T47D (cell line): ENCODE measurements at places on chromosomes 5 and 9.

- no peak for DNase-seq
Observed at GRCh38 chr9:132582786-132583583, 579 bp downstream of the BARHL1 start.

- no peak for DNase-seq
Observed at GRCh38 chr5:57776035-57776434, 293.4 kb upstream of the ACTBL2 start.

- DNase-seq = no peak
Observed at GRCh38 chr9:126379661-126380360, 53.2 kb downstream of the MVB12B start.

DNA sequence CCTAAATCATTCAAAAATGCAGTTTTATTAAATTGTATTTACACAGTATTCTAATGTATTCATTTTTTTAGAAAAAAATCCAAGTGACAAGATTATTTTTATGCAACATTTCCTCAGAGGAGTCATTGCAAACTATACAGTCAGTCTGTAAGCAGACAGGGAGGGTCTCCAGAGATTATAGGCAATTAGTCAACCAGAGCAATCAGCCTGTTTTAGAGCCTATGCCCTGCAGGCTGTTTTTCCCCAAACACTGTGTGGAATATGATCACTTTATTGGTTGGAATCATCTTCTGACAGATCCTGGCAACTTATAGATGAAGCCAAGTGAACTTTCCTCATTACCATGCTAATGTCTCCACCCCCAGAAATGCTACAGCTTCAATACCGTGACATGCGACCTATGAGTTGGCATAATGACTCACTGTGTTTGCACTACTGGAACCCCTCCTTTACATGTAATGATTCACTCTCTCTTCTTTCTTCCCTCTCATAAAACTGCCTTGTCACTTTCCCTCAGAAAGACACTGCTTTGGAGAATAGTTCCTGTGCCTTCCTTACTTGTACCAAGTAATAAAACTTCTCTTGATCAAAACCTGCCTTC, 577.7 kb upstream of the FTMT start:
- DNase-seq = no peak

DNA sequence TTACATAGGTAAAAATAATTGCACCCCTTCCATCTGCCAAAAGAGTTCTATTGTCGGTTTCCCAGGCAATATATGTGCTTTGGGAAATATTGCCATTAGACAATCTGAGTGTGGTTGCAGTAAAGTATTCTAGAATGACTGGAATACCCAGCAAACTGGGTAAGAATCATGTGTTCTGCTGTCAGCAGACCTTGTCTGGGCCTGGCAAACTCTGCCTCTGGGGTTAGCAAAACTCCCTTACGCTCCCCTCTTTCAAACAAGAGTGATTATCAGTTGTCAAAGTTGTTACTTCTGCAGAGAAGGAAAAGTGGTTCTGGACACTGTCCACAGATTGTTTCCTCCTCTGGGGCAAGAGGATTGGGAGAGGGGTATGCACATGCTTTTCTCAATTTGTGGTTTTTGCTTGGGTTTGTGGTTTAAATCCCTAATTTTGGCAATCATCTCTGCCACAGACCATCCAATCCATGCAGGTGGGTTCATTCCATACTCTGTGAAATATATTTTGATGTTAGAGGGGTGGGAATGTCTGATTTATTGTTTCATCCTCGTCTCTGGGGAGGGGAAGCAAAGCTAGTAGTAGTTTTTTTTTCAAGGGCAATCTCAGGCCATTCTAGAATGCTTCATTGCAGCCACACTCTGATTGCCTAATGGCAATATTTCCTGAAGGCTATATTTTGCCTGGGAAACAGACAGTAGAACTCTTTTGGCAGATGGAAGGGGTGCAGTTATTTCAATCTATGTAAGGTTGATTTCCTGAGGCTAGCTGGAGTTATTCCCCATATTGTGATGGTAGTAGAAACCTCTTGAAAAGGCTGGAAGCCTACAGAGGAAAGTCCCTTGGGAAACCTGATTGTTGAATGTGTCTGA, 24.0 kb upstream of the TNFSF15 start:
- DNase-seq = no peak

GRCh38 chr5:104998169-104998568, 1435.6 kb upstream of the NUDT12 start:
- peak; percentile 10 for DNase-seq

- no peak for DNase-seq
Observed at GRCh38 chr5:126805063-126805462, 28.1 kb downstream of the LMNB1 start.

GRCh38 chr9:128361296-128361985, 9.7 kb upstream of the URM1 start:
- no peak for DNase-seq

DNA sequence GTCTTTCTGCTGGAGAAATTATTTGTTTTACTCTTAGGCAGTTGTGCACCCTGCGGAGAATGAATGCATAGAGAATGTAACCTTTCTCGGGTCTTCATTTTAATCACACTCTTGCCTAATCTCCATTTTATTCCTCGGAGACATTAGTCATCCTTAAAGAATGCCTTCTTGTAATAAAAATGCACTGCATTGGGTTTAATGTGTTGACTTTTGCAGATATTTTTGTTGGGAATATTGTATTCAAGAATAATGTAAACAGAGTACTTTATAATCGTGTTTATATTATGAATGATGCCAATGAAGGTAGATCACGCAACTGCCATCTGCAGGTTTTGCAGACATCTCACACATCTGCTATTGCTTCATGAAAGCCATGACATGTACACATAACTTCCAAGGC, 1093.9 kb upstream of the CDH6 start:
- DNase-seq = no peak

GRCh38 chr9:109010746-109011145, 2.6 kb downstream of the CTNNAL1 start:
- DNase-seq = peak; percentile 63

GRCh38 chr5:135067587-135067986, 33.6 kb upstream of the PITX1 start:
- DNase-seq = no peak

DNA sequence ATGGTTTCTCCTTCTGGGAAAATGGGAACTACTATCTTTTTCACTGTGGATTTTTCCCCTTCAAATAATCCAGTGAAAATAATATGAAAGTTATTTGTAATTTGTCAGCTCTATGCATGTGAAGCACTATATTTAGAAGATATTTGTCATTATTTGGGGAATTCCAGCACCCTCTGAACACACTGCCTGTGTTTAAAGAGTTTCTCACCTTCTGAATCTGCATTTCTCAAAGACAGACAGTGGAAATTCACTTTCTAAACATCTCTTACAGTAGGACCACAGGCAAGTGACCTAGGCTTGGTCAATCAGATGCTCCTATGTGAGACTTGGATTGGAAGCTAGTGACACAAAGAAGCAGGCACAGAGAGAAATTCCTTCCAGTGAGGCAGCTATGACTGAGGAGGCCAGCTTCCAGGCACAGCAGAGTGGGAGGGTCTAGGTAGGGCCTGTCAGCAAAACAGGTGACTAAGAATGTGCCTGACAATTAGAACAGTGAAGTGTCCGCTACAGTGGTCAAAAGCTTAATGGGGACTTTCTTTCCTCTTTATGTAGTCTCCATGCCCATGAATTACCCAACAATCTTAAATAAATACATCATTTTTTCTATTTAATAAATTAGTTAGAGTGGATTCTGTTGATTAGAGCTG, 167.2 kb downstream of the HMHB1 start:
- DNase-seq = no peak

DNA sequence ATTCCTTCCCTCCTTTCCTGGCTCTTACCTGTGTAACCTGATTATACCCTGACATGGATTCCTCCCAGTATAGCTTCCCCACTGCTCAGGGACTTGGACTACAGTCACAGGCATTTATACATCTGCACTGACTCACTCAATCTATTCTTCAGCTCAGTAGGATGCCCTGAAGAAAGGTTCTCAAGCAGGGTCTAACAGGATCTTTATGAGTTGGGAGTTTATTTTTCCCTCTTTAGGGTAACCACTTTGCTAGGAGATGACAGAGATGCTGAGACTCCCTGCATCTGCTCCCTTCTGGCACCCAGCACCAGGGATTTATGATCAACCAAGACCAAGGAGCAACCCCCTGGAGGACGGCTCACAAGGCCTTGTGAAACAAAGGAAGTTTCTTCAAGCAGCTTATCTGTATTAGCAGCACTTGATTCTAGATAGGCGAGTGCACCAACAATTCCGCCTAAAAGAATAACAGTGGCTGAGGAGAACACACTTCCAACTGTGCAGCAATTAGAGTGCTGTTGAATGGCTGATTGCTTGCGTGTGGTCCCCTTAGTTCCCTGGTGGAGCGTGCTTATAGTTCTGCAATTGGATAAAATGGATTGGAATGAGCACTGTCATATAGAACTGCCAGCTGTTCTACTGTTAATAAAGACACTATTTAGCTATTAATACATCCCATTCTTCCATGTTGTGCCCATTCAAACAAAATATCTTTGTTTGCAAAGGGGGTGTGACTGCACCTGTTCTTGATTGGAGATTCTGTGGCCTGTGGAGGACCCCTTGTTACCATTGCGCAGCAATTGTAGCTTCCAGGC, 482.6 kb downstream of the ZNF608 start:
- DNase-seq = peak; percentile 74

- DNase-seq = no peak
Observed at GRCh38 chr9:92503156-92503555, 20.9 kb upstream of the ASPN start.

DNA sequence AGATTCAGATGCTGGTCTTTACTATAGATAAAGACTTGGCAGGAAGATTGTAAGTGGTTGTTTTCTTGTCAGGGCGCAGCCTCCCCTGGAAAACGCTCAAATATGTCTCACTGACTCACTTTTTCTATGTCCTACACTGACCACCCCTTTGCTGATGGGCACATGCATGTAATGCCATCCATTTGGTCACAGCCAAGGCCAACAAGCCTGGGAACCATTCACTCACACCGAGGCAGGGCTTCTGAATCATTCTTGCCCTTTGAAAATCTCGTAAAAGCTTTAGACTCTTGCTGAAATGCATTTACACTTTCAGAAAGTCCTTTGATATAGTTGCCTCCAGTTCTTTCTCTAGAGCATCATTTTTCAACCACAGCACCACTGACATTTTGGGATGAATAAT, 249.4 kb downstream of the ACTL7B start:
- no peak for DNase-seq

- peak; percentile 68 for DNase-seq
Observed at GRCh38 chr5:151742870-151743294, 15.5 kb downstream of the ATOX1 start.

GRCh38 chr5:50320131-50320749, 120.8 kb downstream of the EMB start:
- no peak for DNase-seq

GRCh38 chr5:37840053-37841034, 503 bp upstream of the GDNF start:
- DNase-seq = peak; percentile 41

- DNase-seq = no peak
Observed at GRCh38 chr9:69719367-69719766, 40.4 kb downstream of the PTAR1 start.

DNA sequence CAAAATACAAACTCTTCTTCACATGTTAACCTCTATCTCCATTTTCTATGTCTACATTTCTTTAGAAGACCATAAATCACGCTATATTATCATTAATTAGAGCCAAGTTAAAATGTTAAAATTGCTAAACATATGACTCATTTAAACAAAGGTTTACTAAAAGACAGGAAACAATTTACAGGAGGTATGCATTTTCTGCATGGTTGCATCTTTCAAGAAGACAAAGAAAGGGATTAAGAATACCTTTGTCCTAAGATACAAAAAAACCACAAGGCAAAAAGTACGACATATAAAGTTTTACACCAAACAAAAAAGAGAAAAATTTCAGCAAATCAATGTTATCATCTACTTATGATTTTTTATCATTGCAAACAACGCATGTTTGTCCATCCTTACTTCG, 324.4 kb downstream of the PDE4D start:
- DNase-seq = no peak

- DNase-seq = no peak
Observed at GRCh38 chr5:66824476-66824875, 228.3 kb downstream of the MAST4 start.

- peak; percentile 77 for DNase-seq
Observed at GRCh38 chr9:122005597-122005996, 87.5 kb downstream of the TTLL11 start.

GRCh38 chr5:65769539-65769938, 47.5 kb downstream of the NLN start:
- no peak for DNase-seq

- no peak for DNase-seq
Observed at GRCh38 chr5:135444360-135444759, 2.8 kb downstream of the DCANP1 start.

DNA sequence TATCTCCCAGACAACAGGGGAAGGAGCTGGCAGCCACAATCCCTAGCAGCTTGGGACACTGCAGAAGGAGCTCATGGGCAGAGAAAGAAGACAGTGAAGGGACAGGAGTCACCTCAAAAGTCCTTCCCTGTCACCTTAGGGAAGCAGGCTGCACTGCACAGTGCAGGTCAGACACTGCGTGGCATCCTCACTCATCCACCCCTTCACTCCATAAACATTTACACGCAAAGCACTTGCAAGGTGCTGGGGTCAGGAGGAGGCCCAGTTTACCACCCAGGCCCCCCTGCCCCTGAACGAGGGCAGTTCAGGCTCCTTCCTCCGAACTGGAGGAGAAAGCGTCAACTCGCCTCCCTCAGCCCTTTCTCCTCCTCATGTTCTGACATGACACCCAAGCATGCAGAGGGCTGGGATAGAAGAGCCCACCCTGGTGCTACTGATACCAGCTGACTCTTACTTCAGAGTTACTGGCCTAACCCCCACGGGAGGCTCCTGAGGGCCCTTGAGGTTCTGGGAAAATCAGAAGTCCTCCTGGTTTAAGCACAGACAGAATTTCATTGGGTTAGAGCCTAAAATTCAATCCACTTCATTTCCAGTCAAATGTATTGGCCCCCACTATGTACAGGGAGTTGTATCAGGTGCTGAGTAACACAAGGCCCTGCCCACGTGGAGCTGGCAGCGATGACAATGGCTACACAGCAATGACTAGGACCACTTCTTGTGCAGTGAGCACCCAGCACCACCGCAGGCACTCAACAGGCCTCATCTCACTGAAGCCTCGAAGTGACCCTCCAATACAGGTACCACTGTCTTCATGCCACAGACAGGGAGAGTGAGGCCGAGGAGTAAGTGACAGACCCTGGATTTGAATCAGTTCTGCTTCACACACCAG, 70.4 kb downstream of the RAPGEF1 start:
- DNase-seq = no peak

- DNase-seq = no peak
Observed at GRCh38 chr9:4461437-4461836, 28.8 kb upstream of the SLC1A1 start.

DNA sequence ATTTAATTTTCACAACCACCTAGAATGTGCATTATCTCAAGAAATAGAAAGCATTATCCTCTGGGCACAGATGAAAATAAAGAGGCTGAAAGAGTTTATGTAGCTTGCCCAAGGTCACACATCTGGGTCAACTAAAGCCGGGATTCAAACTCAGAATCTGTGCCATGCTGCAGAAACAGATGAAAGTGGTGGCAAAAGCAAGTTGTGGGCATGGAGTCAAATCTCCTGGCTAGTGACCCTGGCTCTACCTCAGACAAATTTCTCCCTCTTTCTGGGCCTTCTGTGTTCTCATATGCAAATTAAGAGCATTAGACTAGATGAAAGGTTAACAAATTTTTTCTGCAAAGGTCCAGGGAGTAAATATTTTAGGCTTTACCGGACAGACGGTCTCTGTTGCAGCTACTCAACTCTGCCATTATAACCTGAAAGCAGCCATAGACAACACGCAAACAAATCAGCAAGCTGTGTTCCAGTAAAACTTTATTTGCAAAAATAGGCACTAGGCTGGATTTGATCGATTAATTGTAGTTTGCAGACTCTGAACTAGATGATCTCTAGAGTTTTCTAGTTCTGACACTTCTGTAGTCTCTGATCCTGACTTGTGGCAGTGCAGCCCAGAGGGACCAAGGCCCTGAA, 6.0 kb upstream of the ADRA1B start:
- DNase-seq = no peak
